ENCODE measurements at places on chromosomes 13 and 19. TPM values are rescaled to one million over a fixed set of nuclear protein-coding genes. Genes with fewer than 3 reads are reported as not detected.

ZNF256 gene
- 8.8 TPM for total RNA-seq

DNA sequence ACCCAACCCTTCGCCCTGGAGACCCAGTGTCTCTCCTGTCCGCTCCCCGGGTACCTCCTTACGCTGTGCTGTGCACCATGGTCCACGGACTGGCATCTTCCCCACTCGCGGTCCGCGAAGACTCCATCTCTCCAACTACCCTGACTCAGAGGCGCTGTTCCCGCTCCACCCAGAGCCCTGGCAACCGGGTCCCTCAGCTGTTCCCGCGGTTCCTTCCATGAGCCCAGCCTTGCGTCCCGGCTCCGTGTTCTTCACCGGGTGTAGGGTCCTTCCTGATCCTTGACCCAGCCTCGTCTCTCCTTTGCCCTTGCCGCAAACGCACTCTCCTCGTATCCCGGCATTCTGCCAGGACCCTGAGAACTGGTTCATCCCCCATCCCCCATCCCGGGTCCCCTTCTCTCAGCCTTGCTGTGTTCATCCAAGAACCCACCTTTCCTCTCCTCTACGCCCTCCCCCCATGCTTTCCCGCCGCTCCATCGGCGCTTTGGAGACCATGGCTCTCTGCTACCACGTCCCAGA lies 664 bp downstream of the ICAM5 start:
- DNase-seq, result no peak

DNA sequence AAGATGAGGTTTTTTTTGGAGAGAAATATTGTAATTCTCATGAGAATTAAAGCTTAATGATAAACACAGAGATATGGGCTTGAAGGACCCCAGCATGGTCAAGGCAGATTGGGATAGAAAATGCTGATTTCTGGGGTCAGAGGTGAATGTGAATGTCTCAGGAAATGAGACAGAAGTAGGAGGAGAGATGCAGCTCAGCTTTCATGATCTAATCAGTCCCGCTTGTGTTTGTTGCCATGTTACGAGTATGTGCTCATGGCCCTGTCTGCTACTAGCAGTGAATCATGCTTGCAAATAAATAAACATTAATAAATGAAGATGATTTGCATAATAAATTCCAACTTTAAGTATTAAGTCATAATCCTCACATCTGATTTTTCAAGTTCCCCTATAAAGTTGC lies 23.0 kb upstream of the NDFIP2 start:
- DNase-seq, result no peak

- DNase-seq, result no peak
Observed at GRCh38 chr13:50678464-50679162, 164.9 kb downstream of the DLEU7 start.

DNA sequence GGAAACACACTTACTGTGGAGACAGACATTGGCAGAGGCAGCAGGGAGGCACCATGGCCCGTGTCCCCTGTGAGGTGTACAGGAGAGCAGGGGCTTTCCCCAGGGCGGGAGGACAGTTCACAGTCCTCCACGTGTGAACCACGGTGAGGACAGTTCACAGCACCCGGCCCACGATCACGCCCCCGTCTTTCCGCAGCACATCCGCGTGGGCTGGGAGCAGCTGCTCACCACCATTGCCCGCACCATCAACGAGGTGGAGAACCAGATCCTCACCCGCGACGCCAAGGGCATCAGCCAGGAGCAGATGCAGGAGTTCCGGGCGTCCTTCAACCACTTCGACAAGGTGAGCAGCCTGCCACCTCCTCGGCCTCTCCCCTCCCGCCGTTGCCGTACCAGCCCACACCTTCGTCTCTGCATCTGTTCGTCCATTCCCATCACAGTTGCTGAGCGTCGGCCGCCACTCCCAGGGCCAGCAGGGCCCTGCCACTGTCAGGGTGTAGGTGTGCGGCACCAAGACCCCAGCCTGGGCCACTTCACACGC lies 17.4 kb downstream of the CAPN12 start:
- no peak for DNase-seq

DNA sequence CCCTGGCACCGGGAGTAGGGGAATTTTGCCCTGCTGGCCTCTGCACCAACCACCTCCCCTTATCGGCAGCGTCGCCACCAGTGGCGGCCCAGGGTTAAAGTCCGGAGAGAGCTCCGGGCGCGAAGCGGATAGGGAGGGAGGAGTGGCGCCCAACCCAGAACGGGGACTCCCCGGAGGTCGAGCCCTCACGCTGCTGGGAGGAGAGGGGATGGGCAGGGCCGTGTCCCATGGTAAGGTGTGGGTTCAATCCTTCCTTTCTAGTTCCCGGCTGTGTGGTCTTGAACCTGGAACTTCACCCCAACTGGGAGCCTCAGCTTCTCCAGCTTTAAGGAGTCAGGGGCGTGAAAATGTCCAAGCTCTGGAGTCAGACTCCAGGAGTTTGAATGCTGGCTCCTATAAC lies 23.3 kb upstream of the BCL3 start:
- no peak for DNase-seq

GRCh38 chr19:49854378-49855263 lies 3.7 kb downstream of the PTOV1 start:
- DNase-seq, result no peak

Measured in CD8-positive, alpha-beta memory T cell (primary cell).